Spinal cord (tissue), 10 donors: ENCODE measurements at places on chromosomes 1 and 21.

DNA sequence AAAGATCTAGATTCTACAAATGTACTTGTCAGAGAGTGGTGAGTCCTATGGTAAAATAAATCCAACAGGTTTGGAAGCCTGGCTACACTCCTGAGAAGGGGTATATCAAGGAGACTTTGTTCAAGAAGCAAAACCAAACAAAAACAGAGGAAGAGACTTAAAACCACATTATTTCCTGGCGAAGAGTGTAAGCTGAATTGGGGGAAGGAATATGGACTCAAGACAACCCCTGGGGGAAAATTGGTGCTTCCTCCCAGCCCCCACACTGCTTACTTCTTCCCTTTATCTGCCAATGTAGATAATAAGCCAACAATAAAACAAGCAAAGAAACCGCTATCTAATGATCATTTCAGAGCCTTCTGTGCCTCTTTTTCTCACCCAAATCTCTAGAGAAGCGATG is 48.4 kb upstream of the ZBTB18 start:
- DNase-seq, result no peak

- no peak for DNase-seq
Observed at GRCh38 chr1:5737081-5737480, 255.1 kb downstream of the NPHP4 start.

GRCh38 chr1:32713081-32713480 is 10.5 kb upstream of the SYNC start:
- DNase-seq, result no peak

- no peak for DNase-seq
Observed at GRCh38 chr1:70142075-70142474, 63.3 kb downstream of the LRRC40 start.

DNA sequence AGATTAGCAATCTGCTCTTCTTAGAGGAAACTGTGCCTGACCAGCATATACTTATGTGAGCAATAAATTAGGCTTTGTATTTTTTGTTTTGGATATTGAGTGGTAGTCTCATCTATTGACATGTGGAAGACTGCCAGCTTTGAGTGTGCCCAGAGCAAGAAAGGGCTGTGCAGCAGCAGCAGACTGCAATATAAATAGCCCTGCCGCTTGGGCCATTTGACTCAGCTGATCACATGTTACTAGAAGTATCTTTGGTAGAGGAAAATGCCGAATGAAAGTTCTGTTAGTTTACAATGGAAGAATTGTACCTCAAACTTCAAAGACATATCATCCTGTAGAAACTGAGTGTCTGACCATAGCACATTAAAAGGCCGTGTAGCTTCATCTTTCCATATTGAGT is 9.1 kb upstream of the PSMB2 start:
- DNase-seq, result no peak

GRCh38 chr1:59076612-59077011 is 220.3 kb upstream of the FGGY start:
- DNase-seq, result no peak

DNA sequence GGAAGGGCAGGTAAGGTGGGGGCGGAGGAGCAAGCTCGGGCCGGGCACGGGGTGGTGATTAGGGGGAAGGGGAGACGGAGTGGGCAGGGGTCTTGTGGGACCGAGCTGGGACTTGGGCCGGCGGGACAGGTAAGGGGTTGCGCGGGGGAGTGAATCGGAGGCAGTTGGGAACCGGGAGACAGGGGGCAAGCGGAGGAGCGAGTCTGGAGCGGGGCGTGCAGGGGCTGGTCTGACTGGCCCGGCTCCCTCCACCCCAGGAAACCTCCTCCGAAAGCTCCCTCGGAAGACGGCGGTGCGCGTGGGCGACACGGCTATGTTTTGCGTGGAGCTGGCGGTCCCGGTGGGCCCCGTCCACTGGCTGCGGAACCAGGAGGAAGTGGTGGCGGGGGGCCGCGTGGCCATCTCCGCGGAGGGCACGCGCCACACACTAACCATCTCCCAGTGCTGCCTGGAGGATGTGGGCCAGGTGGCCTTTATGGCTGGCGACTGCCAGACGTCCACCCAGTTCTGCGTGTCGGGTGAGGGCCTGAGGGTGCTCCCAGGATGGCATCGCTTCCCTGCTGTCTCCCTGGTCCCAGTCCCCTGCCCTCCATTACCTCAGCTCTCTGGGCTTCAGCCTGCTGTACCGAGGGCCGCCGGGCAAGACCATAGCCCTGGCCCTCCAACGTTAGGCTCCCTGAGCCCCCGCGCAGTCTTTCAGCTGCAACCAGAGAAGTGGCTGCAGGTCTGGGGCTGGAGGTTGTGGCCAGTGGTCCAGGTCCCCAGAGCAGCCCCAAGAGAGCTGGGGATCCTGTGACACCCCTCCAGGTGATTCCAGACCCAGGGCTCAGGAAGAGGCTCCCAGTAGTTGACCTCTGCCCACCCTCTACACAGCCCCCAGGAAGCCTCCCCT is 6.3 kb downstream of the OBSCN start:
- DNase-seq, result no peak

DNA sequence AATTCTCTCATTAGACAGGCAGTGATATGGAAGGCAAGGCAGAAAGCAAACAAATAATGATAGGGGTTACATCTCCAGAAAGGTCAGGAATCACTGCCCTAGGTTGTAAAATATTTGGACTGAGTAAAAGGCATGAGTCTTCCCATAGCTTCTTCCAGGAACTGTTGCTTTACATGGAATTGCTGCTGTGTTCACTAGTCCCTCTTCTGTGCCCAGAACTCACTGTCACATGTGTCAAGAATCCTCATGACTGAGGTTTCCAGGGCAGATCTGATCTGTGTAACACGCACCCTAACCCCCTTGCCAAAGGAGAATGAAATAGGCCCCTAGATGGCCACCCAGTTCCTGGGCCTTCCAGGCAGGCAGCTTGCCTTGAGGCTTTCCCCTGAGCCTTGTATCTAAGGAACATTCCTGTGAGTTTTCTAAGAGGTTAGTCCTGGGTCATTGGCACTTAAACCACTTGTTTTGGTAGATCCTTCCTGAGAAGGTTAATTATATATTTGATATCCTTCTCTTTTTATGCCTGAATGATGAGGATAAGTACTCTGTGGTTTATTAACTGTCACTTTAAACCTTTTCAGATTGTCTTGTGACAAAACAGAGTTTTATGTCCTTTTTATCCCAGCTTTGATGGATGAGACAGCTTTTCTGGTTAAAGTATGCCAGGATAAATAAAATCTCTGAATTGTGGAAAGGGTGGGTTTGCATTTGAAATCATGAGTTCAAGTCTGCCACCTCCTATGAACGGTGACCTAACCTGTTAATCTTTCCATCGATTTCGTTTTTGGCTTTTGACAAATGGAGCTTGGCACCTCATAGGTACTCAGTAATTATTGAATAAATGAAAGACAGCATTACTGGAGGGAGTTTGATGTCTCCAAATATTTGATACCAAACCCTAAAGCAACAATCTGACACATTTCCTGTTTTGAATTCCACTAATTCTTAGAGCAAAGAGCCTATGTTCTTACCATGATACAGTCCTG is 163.3 kb downstream of the DHRS3 start:
- DNase-seq, result no peak

- no peak for DNase-seq
Observed at GRCh38 chr1:61130338-61131000, 48.1 kb downstream of the NFIA start.

- no peak for DNase-seq
Observed at GRCh38 chr1:111110197-111110899, 29.5 kb downstream of the DRAM2 start.

GRCh38 chr1:225554216-225554812 is 98.6 kb downstream of the ENAH start:
- DNase-seq, result no peak

DNA sequence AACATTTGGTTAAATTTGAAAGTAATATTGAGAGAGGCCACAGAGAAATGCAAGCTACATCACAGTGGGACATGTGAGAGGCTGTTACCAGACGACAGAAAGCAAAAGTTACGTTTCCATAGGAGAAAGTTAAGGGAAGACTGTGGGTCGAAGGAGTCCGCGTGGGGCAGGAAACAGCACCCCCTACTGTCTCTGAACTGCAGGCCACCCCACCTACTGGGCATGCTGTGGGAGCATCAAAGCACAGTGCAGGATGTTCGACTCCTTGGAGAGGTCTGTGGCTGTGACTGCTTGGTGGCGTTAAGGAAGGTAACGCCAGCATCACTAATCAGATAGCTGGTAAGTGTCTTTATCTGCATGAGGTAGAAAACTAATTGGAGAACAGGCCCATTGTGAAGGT is 123.9 kb downstream of the PTBP2 start:
- DNase-seq, result no peak

GRCh38 chr1:219367496-219367895 is 193.8 kb downstream of the LYPLAL1 start:
- DNase-seq, result no peak

DNA sequence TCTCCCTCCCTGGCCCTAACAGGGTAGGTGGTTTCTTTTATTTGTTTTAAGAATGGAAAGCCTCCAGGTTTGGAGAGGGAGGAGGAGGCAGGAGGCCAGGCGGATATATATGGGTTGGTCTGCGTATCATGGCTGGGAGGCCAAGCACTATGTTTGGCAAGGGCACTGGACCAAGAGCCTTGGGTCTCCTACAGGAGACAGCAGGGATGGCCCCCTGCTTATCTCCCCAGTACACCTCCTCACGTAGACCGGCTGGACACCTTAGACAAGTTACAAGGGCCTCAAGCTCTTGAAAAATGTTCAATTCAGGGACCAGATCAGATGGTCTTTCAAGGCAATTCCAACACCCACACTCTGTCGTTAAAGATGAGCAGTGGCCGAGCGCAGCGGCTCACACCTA is 10.9 kb downstream of the SLC41A1 start:
- no peak for DNase-seq

DNA sequence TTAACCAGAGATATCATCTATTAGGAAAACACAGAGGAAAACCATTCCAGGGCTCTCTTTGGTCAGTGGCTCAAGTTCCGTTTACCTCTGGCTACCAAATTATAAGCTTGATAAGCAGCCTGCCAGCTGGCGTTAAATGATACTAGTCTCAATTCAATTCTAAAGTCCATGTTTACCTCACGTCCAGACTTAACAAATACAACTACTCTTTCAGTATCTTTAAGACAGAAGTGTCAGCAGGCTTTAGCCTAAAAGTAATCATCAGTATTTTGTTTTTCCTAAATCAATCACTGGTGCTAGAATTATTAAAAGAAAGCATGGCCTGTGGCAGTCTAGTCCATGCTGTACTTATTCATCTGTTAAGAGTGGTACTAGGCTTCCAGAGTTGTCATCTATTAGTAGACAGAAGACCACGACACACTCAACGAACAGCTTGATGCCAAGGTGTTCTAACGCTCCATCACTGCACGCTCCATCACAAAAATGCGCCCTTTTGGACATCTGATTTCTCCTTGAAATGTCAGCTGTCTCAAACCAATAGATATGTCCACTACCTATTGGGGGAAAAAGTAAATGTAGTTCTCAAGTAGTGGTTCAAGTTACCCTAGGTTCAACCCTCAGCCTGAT is 1.5 kb downstream of the IVNS1ABP start:
- DNase-seq, result no peak

DNA sequence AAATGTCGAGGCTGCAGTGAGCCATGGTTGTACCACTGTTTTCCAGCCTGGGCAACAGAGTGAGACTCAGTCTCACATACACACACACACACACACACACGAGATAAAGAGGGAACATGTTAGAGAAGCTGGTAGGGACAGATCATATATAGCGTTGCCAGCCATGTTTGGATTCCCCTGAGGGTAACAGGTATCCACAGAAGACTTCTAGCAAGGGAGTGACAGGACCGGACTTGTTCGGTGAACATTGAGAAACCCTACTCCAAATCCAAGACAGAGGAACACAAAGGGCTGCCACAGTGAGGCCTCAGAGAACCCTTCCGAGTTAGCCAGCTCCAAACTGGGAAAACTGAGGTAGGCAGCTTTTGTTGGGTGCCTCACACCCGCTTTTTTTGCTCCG is 3.7 kb upstream of the SARS1 start:
- no peak for DNase-seq

DNA sequence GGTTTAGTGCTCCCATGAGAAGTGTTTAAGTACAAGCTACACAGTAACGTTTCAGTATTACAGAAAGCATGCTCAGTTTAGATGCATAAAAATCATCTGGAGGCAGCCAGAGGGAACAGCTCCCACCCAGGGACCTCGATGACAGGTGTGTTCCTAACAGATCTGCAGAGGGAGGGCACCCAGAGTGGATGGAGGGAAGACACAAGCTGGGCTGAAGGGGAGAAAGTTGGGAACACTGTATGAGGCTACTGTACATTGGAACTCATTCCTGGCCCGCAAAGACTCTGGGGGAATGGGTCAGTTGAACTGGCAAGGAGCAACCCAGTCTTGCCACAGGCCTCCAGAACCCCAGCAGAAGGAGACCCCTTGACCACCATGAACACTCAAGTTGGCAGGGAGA is 52.4 kb downstream of the ZP4 start:
- DNase-seq, result no peak

GRCh38 chr1:214524824-214525223 is 26.6 kb downstream of the PTPN14 start:
- DNase-seq, result no peak

DNA sequence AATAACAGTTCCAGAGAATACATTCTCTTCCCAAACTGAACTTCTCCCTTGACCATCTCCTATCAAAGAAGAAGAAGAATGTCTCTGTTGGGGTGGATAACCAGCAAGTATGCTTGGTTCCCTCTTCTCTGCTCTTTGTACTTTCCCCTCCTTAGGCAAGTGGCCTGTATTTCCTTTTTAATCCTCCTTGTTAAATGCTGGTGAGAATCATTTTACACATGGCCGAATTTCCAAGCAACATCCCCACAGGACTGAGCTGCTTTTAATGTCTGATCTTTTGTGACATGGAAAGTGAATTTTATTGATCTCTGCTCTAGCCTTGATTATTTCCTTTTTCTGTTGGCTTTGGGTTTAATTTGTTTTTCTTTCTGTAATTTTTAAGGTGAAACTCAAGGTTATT is 336.7 kb downstream of the DUSP10 start:
- no peak for DNase-seq

- no peak for DNase-seq
Observed at GRCh38 chr1:195664628-195665027, 943.6 kb downstream of the KCNT2 start.

DNA sequence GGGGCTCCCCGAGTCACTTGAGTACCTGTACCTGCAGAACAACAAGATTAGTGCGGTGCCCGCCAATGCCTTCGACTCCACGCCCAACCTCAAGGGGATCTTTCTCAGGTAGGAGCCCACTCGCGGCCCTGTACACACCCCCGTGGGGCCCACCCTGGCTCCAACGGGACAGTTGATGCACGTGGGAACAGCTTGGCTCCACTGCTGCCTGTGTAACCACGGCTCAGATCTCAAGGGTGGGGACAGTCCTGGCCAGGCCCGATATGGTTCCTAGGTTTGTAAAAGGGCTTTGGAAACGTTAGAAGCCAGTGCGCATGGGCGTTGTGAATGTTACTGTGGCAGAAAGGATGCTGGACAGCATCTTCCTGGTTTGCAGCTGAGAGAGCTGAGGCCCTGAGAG is 18.8 kb downstream of the PODN start:
- DNase-seq, result no peak
